Nephron progenitor cell (in vitro differentiated cells): ENCODE measurements at places on chromosomes 12 and 14.

GRCh38 chr14:63039866-63040265, 5.4 kb downstream of the KCNH5 start:
- peak; percentile 16 for DNase-seq

GRCh38 chr14:104350463-104351185, 212.2 kb downstream of the KIF26A start:
- DNase-seq, result no peak

- DNase-seq, result no peak
Observed at GRCh38 chr12:84276215-84276614, 636.4 kb downstream of the SLC6A15 start.

DNA sequence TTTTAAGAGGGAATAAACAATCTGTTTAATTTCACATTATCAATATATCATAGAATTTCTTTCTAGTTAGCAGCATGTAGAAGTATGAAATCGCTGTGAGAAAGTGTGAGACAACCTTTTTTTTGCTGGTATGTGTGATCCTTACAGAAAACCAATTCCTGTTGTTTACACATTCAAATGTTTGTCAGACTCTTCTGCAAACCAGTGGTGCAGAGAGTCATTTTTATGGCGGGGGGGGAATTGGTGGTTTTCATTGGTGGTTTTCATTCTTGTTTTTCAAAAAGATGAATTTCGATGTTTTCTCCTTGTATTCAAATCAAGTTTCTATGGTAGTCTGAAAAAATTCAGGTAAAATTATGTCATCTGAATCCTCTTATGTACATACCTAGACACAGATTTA, 57.8 kb downstream of the SLC25A21 start:
- no peak for DNase-seq
